ENCODE measurements at places on chromosomes 4 and X.

DNA sequence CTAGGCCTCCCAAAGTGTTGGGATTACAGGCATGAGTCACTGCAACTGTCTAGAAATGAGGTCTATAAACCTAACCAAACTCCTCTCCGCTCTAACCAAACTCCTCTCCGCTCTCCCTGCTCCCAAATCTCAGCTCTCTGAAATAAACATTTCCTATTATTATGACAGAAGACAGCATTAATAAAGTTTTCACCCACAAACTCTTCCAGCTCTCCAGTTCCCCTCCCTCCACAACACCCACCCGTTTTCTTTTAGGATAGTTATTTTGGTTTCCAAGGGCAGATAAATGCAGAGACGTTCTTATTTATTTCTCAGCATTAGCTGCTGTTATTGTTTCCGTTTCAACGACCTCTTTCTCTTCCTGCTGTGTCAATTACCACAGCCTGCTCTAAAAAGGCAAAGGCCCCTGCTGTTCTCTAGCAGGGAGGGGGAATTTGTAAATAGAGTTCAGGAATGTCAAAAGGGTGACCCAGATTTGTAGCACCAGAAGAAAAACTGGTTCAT lies 13.3 kb upstream of the SCD5 start:
- DNase-seq, result no peak

GRCh38 chr4:140688711-140689598 lies 67.2 kb downstream of the TBC1D9 start:
- DNase-seq, result no peak

- no peak for DNase-seq
Observed at GRCh38 chr4:89000844-89001360, 56.1 kb downstream of the FAM13A start.

DNA sequence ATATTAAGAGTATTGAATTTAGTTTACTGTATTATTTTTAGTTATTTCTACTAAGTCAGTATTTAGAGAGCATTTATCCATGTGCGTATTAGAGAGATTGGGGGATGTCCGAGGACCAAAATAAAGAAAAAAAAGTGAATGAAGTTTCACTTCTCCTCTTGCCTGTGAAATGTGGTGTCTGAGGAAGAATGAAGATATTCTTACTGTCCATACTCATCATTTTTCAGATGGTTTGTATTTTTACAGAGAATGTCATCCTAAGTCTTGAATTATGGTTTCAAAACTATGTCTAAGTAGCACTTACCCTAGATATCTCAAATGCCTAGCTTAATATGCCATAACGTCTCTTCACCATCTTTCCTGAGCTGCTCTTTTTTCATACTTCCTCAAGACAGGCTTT lies 854.3 kb downstream of the C4orf33 start:
- DNase-seq, result no peak

- DNase-seq, result no peak
Observed at GRCh38 chrX:151268836-151269235, 92.5 kb downstream of the GPR50 start.

GRCh38 chrX:85243761-85244449 lies at the start of the genes SATL1 and ZNF711:
Gene SATL1 (minus strand): TSS chrX:85243779. CDS start chrX:85108968, 134,811 bp downstream.
Gene ZNF711 (plus strand): TSS chrX:85243991. CDS start chrX:85247573, 3,582 bp downstream.
- peak; percentile 3 for DNase-seq

- no peak for DNase-seq
Observed at GRCh38 chrX:68177542-68177941, 255.8 kb downstream of the OPHN1 start.

GRCh38 chrX:155632431-155633100 lies 19.8 kb upstream of the TMLHE start:
- DNase-seq, result peak; percentile 5

DNA sequence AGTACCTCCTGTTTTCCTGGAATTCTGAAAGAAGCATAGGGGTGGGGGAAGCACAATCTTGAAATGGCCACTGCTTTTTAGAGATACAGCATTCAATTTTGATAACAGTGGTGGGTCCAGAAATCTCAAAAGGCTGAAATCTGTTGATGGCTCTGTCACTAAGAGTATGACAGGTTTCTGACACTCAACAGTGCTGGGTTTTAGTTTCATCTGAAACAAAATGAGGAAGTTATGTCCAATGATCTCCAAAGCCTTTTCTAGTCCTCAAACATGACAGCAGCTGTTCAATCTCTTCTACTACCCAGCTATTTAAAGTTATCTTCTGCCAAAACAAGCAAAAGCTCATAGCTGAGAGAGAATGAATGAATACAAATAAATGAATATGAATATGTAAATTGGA lies 110.5 kb downstream of the IL1RAPL1 start:
- DNase-seq, result no peak

DNA sequence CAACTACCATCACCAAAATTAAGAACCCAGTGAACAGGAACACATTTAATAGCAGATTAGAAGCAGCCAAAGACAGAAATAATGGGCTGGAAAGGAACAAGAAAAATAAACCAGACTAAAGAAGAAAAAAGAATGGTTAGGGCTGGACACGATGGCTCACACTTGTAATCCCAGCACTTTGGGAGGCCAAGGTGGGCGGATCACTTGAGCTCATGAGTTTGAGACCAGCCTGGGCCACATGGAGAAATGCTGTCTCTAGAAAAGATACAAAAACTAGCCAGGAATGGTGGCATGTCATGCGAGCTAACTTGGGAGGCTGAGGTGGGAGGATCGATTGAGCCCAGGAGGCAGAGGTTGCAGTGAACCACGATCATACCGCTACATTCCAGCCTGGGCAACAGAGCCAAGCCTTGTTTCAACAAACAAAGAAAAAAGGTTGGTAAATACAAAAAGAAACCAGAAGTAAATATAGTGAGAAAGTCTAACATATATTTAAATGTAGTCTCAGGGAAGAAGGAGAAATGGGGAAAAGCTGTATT lies 102.0 kb downstream of the AFAP1 start:
- DNase-seq, result no peak

- DNase-seq, result no peak
Observed at GRCh38 chr4:26807330-26807729, 53.3 kb upstream of the STIM2 start.

- no peak for DNase-seq
Observed at GRCh38 chr4:121943941-121944340, 7.9 kb downstream of the TRPC3 start.

- DNase-seq, result no peak
Observed at GRCh38 chr4:3419836-3420605, 21.7 kb upstream of the HGFAC start.

DNA sequence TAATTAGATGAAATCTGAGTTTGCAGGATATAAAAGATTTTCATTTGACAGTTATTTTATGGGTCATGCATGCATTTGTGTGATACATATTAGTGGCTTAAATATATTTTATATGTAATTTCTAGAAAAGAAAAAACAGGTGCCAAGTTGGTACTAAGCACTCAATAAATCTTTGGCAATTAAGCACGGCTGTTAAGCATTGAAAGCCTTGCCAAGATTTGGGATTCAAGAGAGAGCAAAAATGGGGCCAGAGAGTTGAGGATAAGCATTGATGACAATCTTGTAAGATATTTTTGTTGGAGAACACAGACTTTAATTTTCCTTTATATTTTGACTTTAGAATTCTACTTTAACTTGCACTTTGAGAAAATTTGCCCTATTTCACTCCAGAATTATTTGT lies 249.8 kb upstream of the MAD2L1 start:
- no peak for DNase-seq

GRCh38 chr4:48262926-48263325 lies 6.7 kb downstream of the TEC start:
- DNase-seq, result no peak

GRCh38 chrX:122094611-122095010 lies 1047.2 kb downstream of the GLUD2 start:
- no peak for DNase-seq

- no peak for DNase-seq
Observed at GRCh38 chr4:40908297-40908696, 158.5 kb downstream of the NSUN7 start.

- DNase-seq, result no peak
Observed at GRCh38 chr4:112516066-112516470, at the start of gene NEUROG2. Gene NEUROG2 (minus strand): TSS chr4:112516180. CDS start chr4:112515475, 705 bp downstream.

DNA sequence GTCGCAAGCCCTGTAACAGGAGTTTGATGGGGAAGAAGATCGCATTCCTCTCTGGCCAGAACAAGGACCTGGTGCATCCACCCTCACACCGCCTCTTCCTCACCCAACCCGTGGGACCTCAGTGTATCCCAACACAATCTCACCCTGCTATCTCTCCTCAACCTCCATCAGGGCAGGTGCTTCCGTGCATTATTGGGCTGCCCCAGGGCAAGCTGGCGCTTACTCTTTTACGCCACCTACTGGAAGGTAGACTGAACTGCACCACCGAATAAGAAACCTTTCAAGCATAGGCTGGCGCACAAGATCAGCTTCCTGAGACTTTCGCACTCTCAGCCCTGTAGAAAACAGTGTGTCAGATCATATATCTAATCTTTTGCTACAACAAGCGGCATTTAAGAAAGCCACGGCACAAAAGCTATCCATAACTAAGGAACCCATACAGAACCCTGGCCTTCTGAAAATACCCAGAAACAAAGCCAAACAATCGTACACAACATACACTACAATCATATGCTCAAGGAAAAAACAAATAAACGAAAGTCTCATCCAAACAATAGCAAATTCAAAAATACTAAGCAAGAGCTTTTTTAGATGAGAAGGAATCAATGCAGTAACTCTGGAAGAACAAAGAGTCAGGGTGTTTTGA lies 209.3 kb downstream of the UGT8 start:
- peak; percentile 9 for DNase-seq

GRCh38 chrX:45009371-45010000 lies 136.5 kb downstream of the KDM6A start:
- no peak for DNase-seq

GRCh38 chr4:173490256-173490655 lies 39.8 kb downstream of the HAND2 start:
- no peak for DNase-seq

GRCh38 chr4:91064157-91064853 lies 937.1 kb downstream of the CCSER1 start:
- no peak for DNase-seq

GRCh38 chr4:82774711-82775171 lies 23.9 kb downstream of the SCD5 start:
- DNase-seq, result no peak

GRCh38 chr4:40434126-40434687 lies 99.1 kb downstream of the CHRNA9 start:
- DNase-seq, result no peak

- DNase-seq, result no peak
Observed at GRCh38 chrX:109733613-109734083, 591 bp upstream of the ACSL4 start.

- DNase-seq, result peak; percentile 3
Observed at GRCh38 chrX:33434256-33435092, 223.1 kb upstream of the DMD start.

- no peak for DNase-seq
Observed at GRCh38 chr4:27148211-27148895, 287.7 kb downstream of the STIM2 start.

DNA sequence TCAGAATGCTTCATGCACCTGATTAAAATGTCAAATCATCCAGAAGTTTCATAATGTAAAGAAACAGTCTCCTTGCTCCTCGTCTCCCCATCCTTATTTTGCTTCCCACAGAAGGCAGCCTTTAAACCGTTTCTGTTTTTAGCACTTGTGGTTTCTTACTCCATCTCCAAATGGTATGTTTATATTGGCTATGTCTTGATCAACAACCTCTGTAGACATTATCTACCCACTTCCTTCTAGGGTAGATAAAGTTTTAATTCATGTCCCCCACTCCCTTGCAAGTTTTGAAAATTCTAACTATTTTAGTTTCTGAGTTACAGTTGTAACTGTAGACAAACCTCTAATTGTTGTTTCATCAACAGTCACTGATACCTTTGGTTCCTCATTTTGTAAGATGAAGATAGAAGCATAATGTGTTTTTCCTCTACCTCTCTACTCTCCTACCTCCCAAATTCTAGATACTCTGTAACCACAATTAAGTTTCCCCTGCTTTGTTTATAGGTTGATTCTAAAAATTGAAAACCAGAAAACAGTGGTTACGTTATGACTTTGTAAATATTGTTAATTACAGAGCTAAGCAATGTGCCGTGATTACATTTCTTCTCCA lies 291.7 kb upstream of the GATB start:
- DNase-seq, result no peak

- no peak for DNase-seq
Observed at GRCh38 chrX:130626521-130626920, 224.7 kb downstream of the RBMX2 start.

DNA sequence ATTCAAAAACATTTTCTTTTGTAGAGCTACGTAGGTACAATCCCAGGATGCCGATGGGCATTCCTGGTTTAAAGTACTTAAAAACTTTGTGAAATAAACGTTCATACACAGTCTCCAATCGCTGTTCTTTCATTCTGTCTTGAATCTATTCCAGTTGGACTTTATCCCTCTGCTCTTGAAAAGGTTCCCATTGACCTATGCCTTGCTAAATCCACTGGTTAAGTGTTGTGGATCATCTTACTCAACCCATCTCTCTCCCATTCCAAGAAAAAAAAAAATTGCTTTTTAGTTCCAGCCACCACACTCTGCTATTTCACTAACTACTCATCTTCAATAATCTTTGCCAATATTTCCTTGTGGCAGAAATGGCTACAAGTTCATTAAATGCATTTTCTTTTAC lies 542.3 kb upstream of the GRIA3 start:
- no peak for DNase-seq

DNA sequence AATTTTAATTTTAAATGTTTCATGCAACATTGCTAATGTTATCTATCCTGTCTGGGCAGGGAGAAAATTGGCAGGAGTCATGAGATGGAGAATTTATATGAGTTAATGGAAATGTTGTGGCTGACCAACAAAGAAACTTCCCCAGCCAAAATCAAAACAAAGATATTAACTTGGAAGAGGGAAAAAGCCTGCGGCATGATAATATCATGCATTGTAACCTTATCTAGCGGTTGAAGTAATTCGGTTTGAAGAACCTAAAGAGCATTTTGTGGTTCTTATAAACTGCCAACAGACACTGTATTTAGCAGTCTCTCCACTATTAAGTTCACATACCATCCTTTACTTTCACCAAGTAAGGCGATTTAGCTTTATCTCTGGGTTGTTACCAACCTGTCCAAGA lies 42.3 kb downstream of the DKK2 start:
- no peak for DNase-seq

GRCh38 chr4:110970642-110971041 lies 347.8 kb upstream of the PITX2 start:
- no peak for DNase-seq

DNA sequence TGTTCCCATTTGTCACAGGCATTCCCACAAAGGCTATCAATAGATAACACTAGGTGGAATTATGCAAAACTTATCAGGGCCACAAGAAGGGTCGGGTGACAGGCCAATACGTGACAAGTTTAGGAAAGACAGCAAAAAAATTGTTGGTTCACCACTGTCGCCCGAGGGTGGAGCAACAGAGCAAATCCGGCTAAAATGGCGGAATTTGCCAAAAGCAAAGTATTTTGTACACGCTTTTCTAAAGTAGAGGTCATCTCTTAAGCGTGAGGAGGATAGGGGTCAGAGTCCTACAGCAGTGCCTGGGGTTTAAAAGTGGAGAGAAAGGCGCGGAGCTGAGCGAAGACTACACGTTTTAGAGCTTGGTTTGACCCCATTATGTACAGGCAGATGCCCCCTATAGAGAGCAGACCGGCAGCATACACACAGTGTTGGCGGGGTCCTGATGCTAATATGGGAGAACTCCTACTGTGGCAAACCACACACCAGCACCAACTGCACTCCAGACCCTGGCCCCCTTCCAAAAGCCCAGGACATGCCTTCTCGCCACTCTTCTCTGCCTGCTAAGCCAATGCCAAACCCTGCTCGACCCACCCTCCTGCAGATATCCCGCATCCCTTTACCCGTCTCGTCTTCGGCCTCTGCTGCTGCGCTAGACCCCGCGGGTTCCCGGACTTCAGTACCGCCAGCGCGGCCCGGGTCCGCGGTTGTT lies 733 bp downstream of the CCNA2 start:
- peak; percentile 28 for DNase-seq

Data from T-helper 2 cell treated with Interferon-gamma antibody and Interleukin-4, amounts not matched to agents 5 μg/mL and 100 μg/mL, for 36 hours (primary cell).